HCT116 (cell line): ENCODE measurements at places on chromosomes 12 and 14. TPM values are rescaled to one million over a fixed set of nuclear protein-coding genes. Genes with fewer than 3 reads are reported as not detected.

VRTN gene
- 0.10 TPM for total RNA-seq

PAX9 gene
- 5.2 TPM for total RNA-seq

ARHGEF25 gene
- 3.6 TPM for total RNA-seq

GRCh38 chr14:49984424-49984823, 91.5 kb downstream of the ARF6 start:
- H3K36me3 ChIP-seq, result no peaks in the 10 kb centered on the region
- H3K4me1 ChIP-seq, result peaks cover 7% of the 10 kb centered on the region; the same call in 1 of the 2 replicates
- H3K4me3 ChIP-seq, result no peak overlapping the region

- no peak for DNase-seq
- no peak overlapping the region for H3K4me3 ChIP-seq
- no peaks in the 10 kb centered on the region for H3K27me3 ChIP-seq
- H3K4me1 ChIP-seq, result peaks cover 26% of the 10 kb centered on the region; the same call in 1 of the 2 replicates
These were observed 67.3 kb downstream of the VCPKMT start for GRCh38 chr14:50049093-50049492.

GRCh38 chr12:111446631-111447570, 41.2 kb downstream of the SH2B3 start:
- peaks cover 41% of the 10 kb centered on the region; the same call in 1 of the 2 replicates for H3K36me3 ChIP-seq
- no peaks in the 10 kb centered on the region for H3K27me3 ChIP-seq
- no peak for DNase-seq
- no peak overlapping the region for H3K27ac ChIP-seq
- no peaks in the 10 kb centered on the region for H3K4me1 ChIP-seq
- no peak overlapping the region for H3K4me3 ChIP-seq

DNA sequence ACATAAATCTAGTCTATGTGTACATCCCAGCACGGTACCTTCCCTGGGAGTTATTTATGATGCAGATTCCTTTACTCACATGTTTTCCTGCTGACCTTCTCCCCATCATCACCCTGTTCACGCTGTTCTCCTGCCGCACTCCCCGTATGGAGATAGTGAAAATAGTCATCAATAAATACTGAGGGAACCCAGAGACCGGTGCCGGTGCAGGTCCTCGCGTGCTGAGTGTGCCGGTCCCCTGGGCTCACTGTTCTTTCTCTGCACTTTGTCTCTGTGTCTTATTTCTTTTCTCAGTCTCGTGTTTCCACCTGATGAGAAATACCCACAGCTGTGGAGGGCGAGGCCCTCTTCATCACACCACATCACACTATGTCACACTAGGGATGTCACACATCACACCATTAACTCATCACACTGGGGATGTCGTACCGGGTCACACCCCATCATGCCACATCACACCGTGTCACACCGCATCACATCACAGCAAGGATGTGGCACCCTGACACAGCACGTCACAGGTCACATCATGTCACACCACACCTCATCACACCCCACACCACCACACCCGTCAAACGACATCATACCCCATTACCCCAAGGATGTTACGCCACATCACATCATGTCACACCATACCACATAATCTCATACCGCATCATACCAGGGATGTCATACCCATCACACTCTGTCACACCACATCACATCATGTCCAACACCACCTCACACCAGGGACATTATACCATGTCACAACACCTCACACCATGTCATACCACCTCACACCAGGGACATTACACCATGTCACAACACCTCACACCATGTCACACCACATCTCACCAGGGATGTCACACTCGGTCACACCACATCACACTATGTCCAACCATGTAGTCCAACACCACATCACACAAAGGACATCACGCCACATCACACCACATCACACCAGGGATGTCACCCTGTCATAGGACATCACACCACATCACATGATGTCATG, 207.0 kb downstream of the TMEM121 start:
- H3K4me1 ChIP-seq, result no peaks in the 10 kb centered on the region
- H3K36me3 ChIP-seq, result no peaks in the 10 kb centered on the region
- no peak overlapping the region for H3K27ac ChIP-seq
- DNase-seq, result no peak
- no peak overlapping the region for H3K4me3 ChIP-seq

DNA sequence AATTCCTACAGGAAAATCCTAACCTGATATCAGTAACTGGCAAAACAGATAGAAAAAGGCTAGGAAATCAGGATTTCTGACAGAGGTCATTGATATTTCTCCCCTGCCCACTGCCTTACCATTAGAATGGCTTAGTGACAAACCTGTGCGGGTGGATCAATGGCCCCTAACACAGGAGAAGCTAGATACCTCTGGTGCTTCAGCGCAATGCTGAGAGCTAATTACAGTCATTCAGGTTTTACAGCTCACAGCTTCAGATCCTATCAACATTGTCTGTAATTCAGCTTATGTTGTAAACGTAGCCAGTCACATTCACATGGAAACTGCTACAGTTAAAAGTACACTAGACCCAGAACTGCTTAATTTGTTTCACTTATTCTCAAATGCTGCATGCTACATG, 17.4 kb upstream of the SLC10A1 start:
- H3K27ac ChIP-seq, result no peak overlapping the region
- H3K27me3 ChIP-seq, result peaks cover 30% of the 10 kb centered on the region
- H3K4me1 ChIP-seq, result no peaks in the 10 kb centered on the region

- DNase-seq, result no peak
- H3K36me3 ChIP-seq, result no peaks in the 10 kb centered on the region
- no peaks in the 10 kb centered on the region for H3K27me3 ChIP-seq
These were observed 284.6 kb upstream of the SEL1L start for GRCh38 chr14:81818271-81818670.

- peaks cover 14% of the 10 kb centered on the region for H3K36me3 ChIP-seq
- DNase-seq, result no peak
- no peaks in the 10 kb centered on the region for H3K4me1 ChIP-seq
- H3K4me3 ChIP-seq, result no peak overlapping the region
- H3K27ac ChIP-seq, result no peak overlapping the region
These were observed 15.5 kb downstream of the COX14 start for GRCh38 chr12:50127546-50127945.

GRCh38 chr14:71753976-71754375, 178.3 kb upstream of the RGS6 start:
- no peak for DNase-seq
- no peak overlapping the region for H3K4me3 ChIP-seq
- H3K36me3 ChIP-seq, result no peaks in the 10 kb centered on the region
- H3K27ac ChIP-seq, result 0 out of 2 replicates have a peak overlapping the region, but pooled peaks have one; percentile 21
- no peaks in the 10 kb centered on the region for H3K27me3 ChIP-seq
- peaks cover 24% of the 10 kb centered on the region for H3K4me1 ChIP-seq

DNA sequence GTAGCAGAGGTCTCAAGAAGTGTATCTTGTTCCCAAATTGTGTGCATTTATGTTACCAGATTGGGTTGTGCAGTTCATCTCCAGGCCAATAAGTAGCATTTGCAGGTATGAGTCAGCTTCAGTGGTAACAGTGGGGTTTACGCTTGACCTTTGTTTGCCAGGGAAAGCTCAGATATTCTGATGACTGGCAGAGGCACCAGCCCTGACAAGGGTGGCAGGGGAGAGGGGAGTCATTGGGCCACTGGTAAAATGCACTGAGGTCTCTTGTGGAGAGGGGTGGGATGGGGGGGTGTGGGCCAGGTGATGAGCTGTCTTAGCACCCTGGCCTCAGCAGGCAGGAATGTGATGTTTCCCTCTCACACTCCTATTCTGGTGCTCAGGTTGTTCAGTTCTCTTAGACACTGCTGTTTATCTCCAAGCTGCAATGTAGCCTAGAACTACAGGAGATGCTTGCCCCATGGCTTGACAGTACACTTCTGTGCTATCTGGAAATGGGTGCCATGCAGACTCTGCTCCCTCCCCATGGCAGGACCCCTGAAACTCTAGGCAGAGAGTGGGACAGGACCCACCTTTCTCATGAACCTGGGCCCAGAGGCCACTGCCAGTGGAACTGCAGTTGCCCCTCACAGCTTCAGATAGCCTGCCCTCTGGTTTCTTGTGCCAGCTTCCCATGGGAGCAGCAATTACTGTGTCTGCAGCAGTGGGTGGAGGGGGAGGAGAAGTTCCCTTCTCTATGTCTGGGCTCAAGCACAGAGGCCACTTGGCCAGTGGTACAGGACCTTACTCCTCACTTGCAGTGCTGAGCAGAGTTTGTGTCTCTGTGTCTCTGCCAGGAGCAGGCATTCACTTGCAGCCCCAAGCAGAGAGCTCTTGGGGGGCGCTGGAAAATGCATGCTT, 31.9 kb downstream of the USP15 start:
- no peak for DNase-seq
- no peaks in the 10 kb centered on the region for H3K36me3 ChIP-seq
- no peaks in the 10 kb centered on the region for H3K27me3 ChIP-seq
- no peak overlapping the region for H3K27ac ChIP-seq

DNA sequence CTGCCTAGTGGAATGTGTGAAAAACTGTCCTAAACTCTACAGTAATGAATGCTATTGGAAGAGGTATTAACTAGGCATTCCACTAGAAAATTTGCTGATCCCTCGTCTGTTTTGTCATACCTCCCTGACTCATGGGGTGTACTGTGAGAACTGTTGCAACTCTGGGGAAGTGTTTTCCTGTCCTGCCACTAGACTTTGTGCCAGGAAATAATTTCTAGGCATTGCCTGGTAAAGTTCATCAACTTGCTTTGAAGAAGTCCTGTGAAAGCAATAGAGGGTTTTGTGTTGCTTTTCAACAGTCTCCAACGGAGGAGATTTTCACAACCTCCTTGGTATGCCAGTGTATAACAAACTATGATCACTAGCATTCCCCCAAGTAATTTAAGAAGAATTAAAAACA, 139.9 kb downstream of the AKAP6 start:
- H3K4me3 ChIP-seq, result no peak overlapping the region
- H3K27ac ChIP-seq, result no peak overlapping the region
- no peak for DNase-seq
- no peaks in the 10 kb centered on the region for H3K36me3 ChIP-seq

- H3K36me3 ChIP-seq, result no peaks in the 10 kb centered on the region
- H3K4me1 ChIP-seq, result no peaks in the 10 kb centered on the region
- DNase-seq, result no peak
- H3K27me3 ChIP-seq, result no peaks in the 10 kb centered on the region
These were observed 66.5 kb downstream of the PPP2R5C start for GRCh38 chr14:101828046-101828445.

DNA sequence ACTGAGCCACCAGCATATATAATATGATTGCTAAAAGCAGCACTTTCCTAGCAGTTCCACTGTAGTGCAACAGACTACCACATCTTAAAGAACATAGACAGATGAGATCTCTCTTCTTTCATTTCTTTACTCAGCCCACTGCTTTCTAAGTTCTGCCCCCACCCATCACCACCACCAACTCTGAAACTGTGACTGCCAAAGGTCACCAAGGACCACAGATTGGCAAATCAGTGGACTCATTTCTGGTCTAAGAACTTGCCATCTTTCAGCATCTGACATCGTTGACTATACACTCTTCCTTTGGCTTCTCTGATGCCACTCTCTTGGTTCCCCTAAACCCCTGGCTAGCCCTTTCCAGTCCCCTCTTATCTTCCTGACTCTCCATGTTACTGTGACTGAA, 38.4 kb downstream of the IFNG start:
- no peak overlapping the region for H3K4me3 ChIP-seq
- no peaks in the 10 kb centered on the region for H3K4me1 ChIP-seq
- no peak for DNase-seq
- H3K27me3 ChIP-seq, result no peaks in the 10 kb centered on the region

DNA sequence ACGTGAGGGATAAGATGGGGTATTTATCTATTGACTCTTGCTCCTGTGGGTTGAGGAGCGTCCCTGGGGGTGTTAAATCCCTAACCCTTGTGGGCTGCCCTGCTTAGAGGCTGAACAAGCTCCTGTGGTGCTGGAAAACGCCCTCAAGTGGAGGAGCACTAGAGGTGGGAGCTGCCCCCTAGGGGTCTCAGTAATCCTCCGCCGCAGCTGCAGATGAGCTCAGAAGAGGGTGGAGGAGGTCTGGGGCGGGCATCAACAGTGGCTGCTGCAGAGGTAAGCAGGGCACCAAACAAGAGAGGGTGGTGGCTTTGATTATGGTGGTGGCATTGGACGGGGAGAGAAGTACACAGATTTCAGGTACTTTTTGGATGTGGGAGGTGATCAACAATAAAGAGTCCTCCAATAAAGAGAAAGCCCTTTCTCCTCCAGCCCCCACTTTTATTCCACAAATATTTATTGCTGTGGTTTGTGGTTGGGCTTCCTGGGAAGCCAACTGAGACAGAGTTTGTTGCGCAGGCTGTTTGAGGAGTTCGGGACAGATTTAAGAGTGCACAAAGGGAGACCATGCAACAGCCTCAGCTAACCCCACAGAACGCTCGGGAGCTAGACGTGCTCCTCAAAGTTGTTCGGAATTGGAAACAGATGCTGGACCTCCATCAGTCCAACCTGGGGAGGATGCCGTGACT, 179.9 kb downstream of the ADCK1 start:
- no peaks in the 10 kb centered on the region; the same call in 1 of the 2 replicates for H3K27me3 ChIP-seq
- no peak overlapping the region for H3K4me3 ChIP-seq
- no peaks in the 10 kb centered on the region for H3K4me1 ChIP-seq
- no peak overlapping the region for H3K27ac ChIP-seq
- no peaks in the 10 kb centered on the region for H3K36me3 ChIP-seq

DNA sequence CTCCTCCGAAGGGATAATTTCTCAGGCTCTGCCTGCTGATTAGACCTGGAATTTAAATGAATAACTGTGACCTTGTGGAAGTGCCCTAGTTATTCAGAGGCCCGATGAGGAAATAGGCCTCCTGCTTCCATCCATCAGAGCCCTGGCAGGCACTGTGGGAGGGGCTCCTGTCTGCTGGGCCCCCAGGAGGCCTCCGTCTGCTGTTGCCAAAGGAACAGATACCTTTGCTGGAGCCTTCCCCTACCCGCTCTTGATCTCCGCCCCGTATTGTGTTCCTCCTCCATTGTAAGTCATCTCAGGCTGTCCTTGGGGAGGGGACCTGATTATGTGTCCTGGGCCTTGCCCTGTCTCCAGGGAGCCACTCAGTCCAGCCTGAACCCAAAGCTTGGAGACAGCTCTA, 112.3 kb downstream of the NRXN3 start:
- no peak for DNase-seq
- no peaks in the 10 kb centered on the region for H3K36me3 ChIP-seq
- peaks cover 13% of the 10 kb centered on the region for H3K27me3 ChIP-seq
- no peaks in the 10 kb centered on the region for H3K4me1 ChIP-seq

DNA sequence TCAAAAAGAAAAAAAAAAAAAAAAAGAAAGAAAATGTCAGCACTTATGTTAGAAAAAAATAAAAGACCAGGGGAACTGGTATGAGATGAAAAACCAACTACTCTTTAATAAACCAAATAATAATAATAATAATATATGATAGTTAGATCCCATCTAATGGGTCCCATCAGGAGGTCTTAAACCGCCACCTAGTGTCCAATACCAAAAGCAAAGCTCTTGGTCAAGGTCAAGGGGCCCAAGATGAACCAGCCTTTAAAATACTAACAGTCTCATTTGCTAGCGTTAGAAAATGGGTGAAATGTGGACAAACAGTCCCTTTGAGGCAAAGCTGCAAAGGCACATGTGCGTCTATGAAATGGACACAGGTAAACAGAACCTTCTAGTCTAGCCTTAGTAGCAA, 12.3 kb downstream of the BRAP start:
- no peaks in the 10 kb centered on the region for H3K4me1 ChIP-seq
- H3K36me3 ChIP-seq, result peaks cover 22% of the 10 kb centered on the region
- H3K27ac ChIP-seq, result no peak overlapping the region
- no peaks in the 10 kb centered on the region for H3K27me3 ChIP-seq
- no peak overlapping the region for H3K4me3 ChIP-seq

GRCh38 chr14:88802596-88802995, 9.8 kb upstream of the EML5 start:
- no peak overlapping the region for H3K4me3 ChIP-seq
- no peaks in the 10 kb centered on the region for H3K4me1 ChIP-seq
- H3K27me3 ChIP-seq, result no peaks in the 10 kb centered on the region
- no peak overlapping the region for H3K27ac ChIP-seq
- no peaks in the 10 kb centered on the region for H3K36me3 ChIP-seq
